ENCODE measurements at places on chromosomes 3 and 15.

DNA sequence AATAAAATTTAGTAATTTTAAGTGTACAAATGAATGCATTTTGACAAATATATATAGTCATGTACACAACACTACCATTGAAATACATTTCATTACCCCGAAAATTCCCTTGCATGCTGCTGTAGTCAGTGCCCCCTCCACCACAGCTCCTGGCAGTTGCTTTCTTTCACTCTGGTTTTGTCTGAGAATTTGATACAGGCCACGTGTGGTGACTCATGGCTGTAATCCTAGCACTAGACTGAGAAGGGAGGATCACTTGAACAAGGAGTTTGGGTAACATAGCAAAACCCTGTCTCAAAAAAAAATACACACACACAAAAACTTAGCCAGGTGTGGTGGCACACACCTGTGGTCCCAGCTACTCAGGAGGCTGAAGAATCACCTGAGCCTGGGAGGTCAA lies 65.4 kb downstream of the TFRC start:
- DNase-seq = no peak

GRCh38 chr15:74365598-74366445 lies 1.6 kb downstream of the CYP11A1 start:
- no peak for DNase-seq

GRCh38 chr15:99019558-99020540 lies 12.3 kb upstream of the PGPEP1L start:
- DNase-seq = no peak

DNA sequence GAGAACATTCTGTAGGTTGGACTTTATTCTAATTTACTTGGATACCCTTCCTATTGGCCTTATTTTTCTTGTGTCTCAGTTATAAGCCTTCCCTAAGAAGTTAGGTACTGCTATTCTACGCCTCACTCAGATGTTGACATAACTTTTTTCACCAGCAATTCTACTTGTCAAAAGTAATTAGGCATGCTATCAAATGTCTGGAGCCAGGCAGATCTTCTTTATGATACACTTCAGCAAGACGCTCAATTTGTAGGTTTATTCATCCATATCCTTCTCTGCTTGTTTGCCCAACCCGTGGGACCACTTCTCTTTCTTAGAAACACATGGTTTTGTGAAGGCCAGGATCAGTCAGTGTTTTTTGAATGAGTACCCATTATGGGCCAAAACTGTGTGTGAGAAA lies 36.2 kb upstream of the COL8A1 start:
- no peak for DNase-seq

- DNase-seq = no peak
These were observed 11.3 kb downstream of the SHQ1 start for GRCh38 chr3:72836923-72837322.

GRCh38 chr3:170355738-170356595 lies 1.5 kb upstream of the SKIL start:
- no peak for DNase-seq

DNA sequence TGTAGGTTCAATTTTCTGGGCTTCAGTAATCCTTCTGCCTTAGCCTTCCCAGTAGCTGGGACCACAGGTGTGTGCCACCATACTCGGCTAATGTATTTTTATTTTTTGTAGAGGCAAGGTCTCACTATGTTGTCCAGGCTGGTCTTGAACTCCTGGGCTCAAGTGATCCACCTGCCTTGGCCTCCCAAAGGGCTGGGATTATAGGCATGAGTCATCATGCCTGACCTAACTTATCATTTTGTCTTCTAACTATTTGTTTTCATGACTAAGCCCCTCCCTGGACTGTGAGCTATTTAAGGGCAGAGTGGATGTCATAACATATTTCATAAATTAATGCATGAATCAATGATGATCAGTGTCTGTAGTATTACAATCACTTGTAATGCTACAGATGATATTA lies 56.1 kb upstream of the PIAS1 start:
- DNase-seq = no peak

GRCh38 chr15:85582131-85583079 lies 202.0 kb downstream of the AKAP13 start:
- DNase-seq = peak; percentile 38

DNA sequence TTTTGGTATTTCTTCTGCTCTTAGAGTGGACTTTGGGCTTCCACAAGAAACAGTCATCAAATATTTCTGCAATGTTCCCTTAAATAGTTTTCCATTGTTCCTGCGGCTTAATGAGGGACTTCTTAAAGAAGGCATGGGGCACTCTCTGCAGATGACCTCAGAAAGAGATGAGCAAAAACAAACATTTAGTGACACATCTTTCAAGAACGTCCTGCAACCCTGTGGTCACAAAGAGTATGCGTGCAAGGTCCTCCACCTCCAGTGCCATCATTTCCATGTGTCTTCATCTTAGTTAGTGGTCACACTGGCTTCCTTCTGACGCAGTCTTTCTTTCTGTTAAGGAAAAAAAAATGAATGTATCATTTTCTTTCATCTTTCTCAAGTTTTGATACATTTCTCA lies 56.2 kb downstream of the GREM1 start:
- DNase-seq = no peak

- no peak for DNase-seq
These were observed 33.6 kb upstream of the LEKR1 start for GRCh38 chr3:156792536-156792935.

- peak; percentile 28 for DNase-seq
These were observed 674 bp downstream of the SERP1 start for GRCh38 chr3:150545419-150546225.

- no peak for DNase-seq
These were observed 90.7 kb downstream of the RTP4 start for GRCh38 chr3:187458921-187459320.

GRCh38 chr15:75177360-75178071 lies 24.2 kb upstream of the C15orf39 start:
- no peak for DNase-seq

DNA sequence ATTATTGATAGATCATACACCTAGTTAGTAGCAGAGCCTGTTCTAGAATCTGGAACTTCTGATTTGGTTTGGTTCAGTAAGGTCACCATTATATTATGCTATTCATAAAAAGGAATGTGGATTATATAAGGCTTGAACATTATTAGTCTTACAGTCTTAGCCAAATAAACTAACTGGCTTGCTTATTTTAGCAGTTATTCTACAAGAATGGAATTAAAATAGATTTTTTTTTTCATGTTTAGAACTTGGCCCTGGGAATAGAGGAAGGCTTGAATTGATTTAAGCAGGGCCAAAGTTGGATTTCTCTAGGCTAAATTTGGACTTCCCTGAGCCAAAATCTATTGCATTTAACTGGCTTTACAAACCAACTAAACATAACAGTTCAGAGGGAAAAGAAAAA lies 24.4 kb downstream of the DTWD1 start:
- no peak for DNase-seq

DNA sequence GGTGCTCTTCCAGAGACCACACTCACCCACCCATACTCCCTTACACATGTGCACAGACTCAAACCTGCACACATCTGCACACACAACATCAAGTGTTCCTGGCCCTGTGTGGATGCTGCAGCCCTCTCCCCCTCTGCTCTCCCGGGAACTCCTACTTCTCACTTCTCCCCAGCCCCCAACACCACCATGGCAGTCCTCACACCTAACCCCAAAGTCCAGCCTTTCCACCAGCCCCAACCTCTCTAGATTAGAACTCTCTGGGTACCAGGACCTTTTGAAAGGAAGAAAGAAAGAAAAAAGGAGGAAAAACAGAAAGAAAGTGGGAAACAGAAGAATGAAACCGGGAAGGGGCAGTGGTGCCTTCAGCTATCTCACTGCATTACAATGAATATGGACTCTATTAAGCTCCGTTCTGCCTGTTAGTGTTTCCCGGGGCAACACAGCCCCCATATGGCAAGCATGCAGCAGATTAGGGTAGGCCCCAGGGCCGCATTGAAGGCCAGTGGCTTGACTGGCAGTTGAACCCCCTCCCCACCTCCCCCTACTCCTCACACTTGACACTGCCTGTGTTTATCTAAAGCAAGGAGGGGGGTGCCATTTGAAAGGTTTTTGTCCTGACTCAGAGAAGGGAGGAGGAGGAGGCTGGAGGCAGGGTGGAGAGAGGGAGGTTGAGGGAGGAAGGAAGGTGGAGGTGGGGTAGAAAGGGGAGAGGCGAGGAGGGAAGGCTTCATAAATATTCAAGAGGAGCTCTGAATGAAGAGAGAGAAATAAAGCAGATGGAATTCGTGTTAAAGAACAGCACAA lies 30.1 kb downstream of the BOC start:
- DNase-seq = no peak

DNA sequence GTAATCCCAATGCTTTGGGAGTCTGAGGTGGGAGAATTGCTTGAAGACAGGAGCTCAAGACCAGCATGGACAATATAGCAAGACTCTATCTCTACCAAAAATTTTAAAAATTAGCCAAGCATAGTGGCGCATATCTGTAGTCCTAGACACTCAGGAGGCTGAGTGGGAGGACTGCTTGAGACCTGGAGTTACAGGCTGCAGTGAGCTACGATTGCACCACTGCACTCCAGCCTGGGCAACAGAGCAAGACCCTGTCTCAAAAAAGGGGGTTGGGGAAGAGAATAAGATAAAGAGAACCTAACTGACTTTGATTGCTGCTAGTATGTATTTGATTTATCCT lies 755 bp downstream of the CD200R1 start:
- DNase-seq = no peak

DNA sequence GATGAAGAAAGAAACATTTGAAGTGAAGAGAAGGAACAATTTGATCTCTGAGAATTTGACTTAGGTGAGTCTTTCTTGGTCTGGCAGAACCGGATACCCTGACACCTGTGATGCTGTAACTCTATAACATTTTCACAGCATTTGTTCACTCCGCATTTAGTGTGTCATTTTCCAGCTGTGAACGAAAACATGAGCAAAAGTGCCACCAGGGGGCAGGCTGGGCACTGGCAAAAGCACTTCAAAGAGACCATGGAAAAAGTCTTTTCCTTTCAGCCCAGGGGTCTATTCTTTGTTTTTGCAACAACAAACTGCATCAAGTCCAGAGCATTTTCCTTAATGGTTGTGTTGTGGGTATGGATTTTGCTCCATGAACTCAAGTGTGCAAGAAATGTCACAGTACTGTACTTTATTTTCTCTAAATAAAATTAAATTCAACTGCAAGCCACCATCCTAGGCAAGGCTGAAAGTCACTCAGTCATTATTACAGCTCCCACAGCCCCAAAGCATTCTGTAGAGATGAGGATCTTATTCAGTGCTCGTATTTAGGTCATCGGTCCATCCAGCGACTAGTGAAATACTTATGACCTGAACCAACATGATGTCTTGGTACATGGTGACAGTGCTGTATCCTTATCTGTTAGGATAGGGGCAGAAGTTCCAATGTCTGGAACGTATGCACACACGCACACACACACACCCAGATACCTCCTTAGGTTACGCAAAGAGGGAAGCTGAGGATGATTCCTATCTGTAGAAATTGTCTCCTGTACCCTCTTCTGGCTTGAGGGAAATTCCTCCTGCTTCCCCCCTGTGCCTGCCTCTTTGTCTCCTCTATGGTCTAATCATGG lies 125.5 kb downstream of the GADL1 start:
- peak; percentile 61 for DNase-seq

DNA sequence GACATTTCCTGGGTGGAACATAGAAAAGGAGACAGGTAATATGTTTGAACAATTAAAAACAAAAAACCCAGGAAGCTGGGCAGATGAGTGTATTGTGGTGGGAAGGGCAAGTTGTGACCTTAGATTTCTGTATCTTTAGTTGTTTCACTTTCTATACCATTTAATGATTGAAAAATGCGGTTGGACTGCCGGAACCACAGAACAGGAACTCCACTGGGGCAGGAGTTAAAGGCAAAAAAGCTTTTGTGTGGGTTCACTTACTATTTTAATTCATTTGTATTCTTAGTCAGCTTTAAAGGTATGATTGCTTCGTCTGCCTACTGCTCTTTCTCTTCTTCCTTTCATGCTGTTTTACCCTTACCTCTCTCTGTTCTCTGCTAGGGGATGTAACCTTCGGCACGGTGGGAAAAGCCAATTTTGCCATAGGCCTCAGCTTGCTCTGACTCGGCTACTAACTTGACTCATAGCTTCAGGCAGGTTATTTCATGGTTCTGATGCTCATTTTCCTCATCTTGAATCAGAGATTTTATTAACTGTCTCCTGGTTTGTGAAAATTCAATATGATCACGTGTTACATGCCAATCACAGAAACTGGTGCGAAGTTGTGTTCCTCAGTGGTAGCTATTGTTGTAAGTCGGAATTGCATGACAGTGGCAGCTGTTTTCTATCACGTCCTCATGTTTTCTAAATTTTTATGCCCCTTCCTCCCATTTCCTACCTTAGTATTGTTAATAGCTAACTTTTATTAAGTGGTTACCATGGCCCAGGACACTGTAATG lies 1.6 kb upstream of the MCTP2 start:
- DNase-seq = peak; percentile 17

GRCh38 chr15:96234109-96234892 lies 96.2 kb upstream of the NR2F2 start:
- DNase-seq = no peak

GRCh38 chr3:83224101-83224868 lies 1462.8 kb upstream of the GBE1 start:
- DNase-seq = no peak

DNA sequence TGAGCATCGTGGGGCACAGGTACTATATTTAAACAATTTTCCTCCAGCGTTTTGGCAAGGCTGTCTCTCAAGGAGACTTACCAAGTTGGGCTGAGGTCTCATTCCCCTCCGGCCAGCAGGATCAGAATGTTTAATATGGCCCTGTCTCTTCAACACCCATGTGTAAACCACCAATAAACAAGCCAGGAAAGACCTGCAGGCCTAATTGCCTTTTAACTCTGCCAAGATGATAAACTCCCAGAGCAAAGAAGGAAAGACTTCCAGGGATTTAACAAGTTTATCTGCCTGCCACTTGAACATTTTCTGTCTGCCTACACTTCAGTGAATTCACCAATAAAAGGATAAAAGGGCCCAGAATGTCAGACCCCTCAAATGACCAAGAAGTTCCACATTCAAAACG lies 130.3 kb upstream of the WNT5A start:
- DNase-seq = no peak

DNA sequence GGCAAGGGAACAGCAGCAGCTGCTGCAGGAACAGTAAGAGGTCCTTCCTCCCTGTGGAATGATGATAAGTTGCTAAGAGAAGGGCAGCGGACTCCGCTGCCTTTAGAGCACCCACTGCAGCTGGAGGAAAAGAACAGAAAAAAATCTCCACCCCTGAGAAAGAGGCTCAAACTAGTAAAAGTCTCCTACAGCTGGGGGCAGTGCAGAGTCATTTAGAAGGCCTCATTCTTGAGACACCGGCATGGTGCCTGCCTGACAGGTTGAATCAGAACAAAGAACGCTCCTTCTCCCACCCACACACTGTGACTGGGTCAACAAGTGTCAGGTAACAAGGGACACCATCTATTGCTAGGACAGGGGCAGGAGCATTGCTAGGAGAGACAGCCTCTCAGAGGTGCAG lies 188.4 kb downstream of the ABHD5 start:
- DNase-seq = no peak

DNA sequence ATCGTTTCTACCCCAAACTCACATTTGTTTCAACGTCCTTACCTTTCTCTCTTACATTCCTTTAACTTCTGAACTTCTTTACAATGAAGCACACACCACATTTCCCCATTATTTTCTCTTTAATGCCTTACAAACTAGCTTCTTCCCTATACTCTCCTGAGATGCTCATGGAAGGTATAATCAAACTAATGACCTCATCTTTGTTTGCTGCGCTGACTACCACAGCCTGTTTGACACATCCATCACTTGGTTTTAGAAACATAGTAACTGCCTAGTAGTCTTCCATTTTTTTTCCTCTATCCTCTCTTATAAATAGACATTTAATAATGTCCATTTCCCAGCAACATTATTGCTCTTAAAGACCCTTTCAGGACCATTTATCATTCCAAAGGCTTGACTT lies 230.5 kb upstream of the LRTM1 start:
- DNase-seq = no peak
